ENCODE measurements at places on chromosomes 6 and 20.

GRCh38 chr20:25273046-25273445 lies 25.2 kb downstream of the PYGB start:
- no peak for DNase-seq

DNA sequence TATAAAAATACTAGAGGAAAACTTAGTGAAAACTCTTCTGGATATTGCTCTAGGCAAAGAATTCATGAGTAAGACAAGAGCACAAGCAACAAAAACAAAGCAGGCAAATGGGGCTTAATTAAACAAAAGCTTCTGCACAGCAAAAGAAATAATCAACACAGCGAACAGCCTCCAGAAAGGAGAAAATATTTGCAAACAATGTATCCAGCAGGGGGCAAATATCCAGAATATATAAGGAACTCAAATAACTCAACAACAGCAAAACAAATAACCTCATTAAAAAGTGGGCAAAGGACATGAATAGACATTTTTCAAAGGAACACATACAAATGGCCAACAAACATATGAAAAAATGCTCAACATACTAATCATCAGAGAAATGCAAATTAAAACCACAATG lies 17.1 kb upstream of the HECA start:
- DNase-seq, result no peak

DNA sequence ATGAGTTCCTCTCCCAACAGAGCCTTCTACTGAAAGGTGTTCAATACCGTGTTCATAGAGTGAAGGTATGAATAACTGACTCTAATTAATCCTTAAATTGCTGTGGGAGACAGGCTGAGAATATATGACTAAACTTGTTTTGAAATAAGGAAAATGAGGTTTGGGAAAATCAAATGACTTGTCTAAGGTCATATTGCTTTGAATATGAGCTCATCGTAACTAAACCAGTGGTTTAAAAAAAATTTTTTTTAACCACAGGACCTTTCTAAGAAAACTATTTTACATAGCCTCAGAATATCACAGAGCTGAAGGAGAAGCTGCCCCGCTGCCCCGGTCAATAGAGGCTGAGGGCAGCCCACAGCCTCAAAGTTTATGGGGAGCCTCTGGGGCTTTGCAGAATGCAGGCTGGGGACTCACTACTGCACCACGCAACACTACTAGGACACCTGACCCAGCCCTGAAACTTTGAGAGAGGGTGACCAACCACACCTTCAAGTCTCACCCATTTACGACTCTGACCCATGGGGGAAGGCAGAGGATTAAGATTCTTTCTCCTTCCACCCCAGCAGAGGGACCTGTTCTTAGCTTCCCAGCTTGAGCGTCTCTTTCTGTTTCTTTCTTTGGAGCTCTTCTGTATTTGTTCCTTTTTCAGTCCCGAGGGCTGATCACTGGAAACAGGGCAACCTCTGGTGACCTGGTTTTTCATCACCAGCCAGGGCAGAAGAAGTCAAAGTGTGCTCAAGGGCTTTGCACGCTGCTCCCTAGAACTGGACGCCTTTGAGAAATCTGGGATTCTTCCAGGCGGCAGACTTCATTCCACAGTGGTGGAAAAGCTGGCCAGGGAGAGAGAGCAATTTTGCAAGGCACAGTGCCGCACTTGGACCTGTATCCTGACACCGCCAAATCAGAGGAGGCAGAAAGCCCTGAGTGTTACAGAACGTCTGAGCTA lies 220.2 kb downstream of the ATXN1 start:
- DNase-seq, result no peak

- DNase-seq, result no peak
Observed at GRCh38 chr6:128144320-128144719, 243.5 kb upstream of the THEMIS start.

GRCh38 chr6:36025932-36026327 lies 1.5 kb upstream of the SLC26A8 start:
- DNase-seq, result no peak

- DNase-seq, result no peak
Observed at GRCh38 chr20:13922241-13922640, 68.2 kb downstream of the SEL1L2 start.

DNA sequence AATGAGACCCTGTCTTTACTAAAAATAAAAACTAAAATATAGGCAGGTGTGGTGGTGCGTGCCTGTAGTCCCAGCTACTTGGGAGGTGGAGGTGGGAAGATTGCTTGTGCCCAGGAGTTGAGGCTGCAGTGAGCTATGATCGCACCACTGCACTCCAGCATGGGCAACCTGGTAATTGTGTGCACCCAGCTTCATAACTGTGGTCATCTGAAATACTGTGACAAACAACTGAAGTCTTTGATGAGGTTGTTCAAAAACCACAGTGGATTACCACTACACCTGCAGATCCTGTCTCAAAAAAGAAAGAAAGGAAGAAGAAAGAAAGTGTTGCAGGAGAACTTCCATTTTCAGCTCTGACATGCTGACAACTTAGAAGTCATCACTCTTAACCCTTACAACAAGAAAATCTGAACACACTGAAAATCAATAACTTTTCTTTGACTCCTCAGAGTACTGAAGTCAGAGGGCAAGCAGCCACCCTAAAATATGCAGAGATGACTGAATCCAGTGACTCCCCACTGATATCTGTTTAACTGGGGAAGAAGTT lies 13.8 kb upstream of the ZBP1 start:
- no peak for DNase-seq

DNA sequence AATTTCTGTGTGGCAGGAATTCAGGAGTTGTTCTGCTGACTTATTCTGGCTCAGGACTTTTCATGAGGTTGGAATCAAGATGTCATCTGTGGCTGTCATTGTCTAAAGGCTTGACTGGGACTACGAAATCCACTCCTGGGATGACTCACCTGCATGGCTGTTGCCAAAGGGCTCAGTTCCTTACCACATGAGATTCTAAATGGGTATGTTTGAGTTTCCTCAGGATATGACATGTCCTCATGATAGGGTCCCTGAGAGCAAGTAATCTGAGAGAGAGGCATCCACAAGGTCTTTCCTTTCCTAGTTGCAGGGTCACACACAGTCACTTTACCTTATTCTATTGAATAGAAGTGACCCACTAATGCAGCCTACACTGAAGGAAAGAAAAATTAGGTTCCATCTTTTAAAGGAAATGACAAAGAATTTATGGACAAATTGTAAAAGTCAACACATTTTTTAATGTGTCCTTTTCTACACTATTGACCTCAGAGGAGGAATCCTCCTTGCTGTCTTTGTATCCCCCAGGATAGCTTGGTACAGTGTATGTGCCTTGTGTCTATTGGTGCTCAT lies 1025.0 kb upstream of the GJE1 start:
- no peak for DNase-seq

- DNase-seq, result no peak
Observed at GRCh38 chr6:36649086-36649485, 29.4 kb upstream of the CDKN1A start.

- DNase-seq, result no peak
Observed at GRCh38 chr6:129130959-129131681, 248.2 kb downstream of the LAMA2 start.

DNA sequence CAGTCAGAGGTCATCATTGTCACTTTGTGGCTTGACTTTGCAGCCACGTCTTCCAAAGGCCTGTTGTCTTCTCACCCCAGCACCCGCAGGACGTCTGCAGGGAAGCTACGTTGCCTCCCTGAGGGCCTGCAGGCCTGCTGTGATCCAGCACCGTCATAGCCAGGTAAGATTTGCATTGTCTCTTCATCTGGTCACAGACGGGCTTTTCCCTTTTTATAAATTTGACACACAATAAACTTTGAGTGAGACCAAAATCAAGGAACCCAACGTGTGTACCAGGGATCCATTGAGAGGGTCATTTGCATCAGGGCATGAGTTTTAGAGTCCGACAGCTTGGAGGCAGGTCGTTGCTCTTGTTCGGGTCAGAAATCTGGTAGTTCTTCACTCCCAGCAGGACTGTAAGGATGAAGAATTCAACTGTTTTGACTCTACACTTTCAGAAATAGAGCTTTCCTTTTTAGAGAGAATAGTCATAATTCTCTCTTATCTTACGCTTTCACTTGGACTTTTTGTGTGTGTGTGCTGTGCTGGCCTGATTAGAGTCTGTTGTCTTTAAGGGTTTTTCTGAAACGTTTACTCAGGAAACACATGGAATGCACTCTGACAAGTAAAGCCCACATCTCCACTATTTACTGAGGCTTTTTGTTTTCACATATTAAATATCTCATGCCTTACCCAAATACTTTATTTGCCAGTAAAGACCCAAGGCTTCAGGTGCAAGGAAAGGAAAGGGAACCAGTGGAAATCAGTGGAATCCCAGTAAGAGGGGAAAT lies 177.2 kb upstream of the TAB2 start:
- DNase-seq, result no peak

DNA sequence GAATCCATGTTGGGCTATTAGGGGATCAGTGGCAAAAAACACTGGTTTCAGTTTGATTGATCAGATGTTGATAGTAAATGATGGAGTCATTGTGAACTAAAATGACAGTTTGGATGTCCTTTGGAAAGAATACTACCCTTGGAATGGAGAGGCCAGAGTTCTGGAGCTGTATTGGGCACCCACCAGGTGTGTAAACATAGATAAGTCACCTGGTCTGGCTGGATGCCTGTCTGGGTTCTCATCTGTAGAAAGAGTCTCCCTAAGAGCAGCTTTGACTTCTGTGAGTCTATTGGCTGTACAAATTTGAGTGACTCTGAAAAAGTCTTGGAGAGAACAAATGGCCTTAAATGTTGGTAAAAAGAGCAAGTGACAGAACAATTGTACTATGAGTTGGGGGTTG lies 115.0 kb downstream of the SCP2D1 start:
- no peak for DNase-seq

- no peak for DNase-seq
Observed at GRCh38 chr6:162408826-162409535, 318.6 kb downstream of the PRKN start.

GRCh38 chr20:10706460-10706811 lies 32.6 kb upstream of the JAG1 start:
- DNase-seq, result no peak

DNA sequence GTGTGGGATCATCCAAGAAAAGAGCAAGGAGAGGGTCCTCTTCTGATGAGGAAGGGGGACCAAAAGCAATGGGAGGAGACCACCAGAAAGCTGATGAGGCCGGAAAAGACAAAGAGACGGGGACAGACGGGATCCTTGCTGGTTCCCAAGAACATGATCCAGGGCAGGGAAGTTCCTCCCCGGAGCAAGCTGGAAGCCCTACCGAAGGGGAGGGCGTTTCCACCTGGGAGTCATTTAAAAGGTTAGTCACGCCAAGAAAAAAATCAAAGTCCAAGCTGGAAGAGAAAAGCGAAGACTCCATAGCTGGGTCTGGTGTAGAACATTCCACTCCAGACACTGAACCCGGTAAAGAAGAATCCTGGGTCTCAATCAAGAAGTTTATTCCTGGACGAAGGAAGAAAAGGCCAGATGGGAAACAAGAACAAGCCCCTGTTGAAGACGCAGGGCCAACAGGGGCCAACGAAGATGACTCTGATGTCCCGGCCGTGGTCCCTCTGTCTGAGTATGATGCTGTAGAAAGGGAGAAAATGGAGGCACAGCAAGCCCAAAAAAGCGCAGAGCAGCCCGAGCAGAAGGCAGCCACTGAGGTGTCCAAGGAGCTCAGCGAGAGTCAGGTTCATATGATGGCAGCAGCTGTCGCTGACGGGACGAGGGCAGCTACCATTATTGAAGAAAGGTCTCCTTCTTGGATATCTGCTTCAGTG lies 40.8 kb downstream of the ZBTB2 start:
- no peak for DNase-seq

DNA sequence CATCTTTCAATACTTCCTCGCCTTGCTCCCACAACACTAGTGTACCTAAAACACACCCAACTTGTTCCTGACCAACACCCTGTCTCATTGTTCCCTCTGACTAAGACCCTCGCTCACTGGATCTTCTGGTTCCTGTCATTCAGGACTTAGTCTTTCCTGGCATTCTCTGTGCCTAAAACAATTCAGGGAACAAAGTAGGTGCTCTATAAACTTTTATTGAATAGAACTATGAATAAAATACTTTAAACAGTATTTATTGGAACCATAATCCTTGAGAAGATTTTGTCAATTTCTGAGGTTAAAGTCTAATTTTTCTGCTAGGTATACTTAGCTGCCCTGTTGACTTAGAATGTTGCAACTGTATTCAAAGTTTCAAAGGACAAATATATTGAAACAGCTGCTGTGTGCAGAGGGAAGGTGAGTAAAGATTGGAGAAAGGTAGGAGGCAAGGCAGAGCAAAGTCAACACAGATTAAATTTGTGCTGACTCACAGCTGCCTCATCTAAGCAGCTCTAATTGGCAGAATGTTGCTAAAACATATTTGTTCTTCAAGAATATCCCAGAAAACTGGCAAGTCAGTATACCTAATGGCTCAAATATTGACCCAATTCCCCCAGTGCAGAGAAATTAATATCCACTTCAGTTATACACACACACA lies 37.6 kb downstream of the GSTA2 start:
- no peak for DNase-seq

GRCh38 chr6:37273690-37274089 lies 15.7 kb upstream of the TMEM217 start:
- no peak for DNase-seq

- no peak for DNase-seq
Observed at GRCh38 chr6:153073841-153074240, 57.2 kb downstream of the RGS17 start.

GRCh38 chr6:3607599-3607998 lies 143.9 kb downstream of the PXDC1 start:
- DNase-seq, result no peak

- DNase-seq, result peak; percentile 91
Observed at GRCh38 chr6:42452171-42453030, 675 bp upstream of the TRERF1 start.

DNA sequence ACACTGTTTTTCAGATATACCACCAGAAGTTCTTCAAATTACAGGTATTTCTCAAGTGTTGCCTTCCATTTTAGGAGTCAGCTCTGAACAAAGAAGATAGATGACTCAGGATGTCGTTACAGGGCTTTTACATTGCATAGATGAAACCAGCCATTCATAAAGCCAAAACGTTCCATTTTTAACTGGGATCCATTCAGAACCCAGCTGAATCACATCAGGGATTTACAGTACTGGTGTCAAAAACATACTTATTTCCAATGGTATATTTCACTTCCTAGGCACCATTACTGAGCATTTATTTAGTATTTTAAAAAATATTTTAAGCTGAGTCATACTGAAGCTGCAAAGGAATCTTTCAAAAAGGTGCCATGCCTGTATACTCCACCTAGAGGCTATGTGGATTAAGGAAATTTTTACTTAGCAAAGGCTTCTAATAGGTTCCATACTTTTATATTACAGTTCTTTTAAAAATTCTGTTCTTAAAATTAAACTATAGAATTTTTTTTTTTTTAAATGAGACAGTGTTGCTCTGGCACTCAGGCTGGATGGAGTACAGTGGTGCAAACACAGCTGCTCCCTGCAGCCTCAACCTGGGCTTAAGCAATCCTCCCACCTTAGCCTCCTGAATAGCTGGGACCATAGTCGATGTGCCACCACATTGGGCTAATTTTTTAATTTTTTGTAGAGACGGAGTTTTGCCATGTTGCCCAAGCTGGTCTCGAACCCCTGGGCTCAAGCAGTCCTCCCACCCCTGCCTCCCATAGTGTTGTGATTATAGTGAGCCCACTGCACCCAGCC lies 2.6 kb downstream of the ASF1A start:
- DNase-seq, result peak; percentile 64

- DNase-seq, result no peak
Observed at GRCh38 chr6:47520282-47520681, 42.7 kb downstream of the CD2AP start.

- no peak for DNase-seq
Observed at GRCh38 chr6:63023726-63024125, 187.5 kb upstream of the FKBP1C start.

Data from brain (organoid and tissue), 16 donors.